ENCODE measurements at places on chromosomes 6 and 20. TPM values are rescaled to one million over a fixed set of nuclear protein-coding genes. Genes with fewer than 3 reads are reported as not detected.

Gene C6orf58
- total RNA-seq, result not detected

Gene EYA4
- total RNA-seq, result not detected

Gene PXDC1
- total RNA-seq, result 0.72 TPM

Gene PGC
- not detected for total RNA-seq

Gene KIF25
- total RNA-seq, result not detected

Gene SIRPG
- total RNA-seq, result 47.5 TPM

Gene AHCY
- total RNA-seq, result 16.6 TPM

Gene AURKA
- total RNA-seq, result 0.92 TPM

Gene SYCP2L
- total RNA-seq, result not detected

Gene SYCP2
- 5.3 TPM for total RNA-seq

Gene PREP
- 26.2 TPM for total RNA-seq

Gene FAM217B
- 21.4 TPM for total RNA-seq
